Large intestine (tissue), 12 donors: ENCODE measurements at places on chromosomes 6 and 20.

DNA sequence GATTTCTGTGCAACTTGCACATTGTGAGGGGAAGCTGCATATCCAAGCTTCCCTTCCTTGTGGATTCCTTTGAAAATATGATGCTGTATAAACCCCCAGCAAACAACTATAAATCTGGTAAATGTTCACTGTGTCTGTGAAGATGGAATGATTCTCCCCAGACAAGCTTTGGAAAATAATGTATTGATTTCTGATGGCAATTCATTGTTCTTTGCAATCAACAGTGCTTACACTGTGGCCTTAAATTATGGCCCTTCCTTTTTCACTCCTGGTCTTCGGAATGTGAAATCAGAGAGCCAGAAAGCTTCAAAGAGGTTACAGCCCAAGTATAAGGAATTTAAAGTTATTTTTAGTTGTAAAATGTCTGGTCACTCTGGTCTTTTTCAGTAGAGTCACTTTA lies 308.8 kb downstream of the CBLN4 start:
- no peak for DNase-seq

GRCh38 chr6:116682334-116682712 lies 1.3 kb downstream of the KPNA5 start:
- DNase-seq = no peak

- DNase-seq = peak; percentile 96
These were observed 21.5 kb downstream of the COL9A3 start for GRCh38 chr20:62838128-62838891.

GRCh38 chr6:35590622-35591066 lies 77.9 kb upstream of the TULP1 start:
- DNase-seq = no peak

DNA sequence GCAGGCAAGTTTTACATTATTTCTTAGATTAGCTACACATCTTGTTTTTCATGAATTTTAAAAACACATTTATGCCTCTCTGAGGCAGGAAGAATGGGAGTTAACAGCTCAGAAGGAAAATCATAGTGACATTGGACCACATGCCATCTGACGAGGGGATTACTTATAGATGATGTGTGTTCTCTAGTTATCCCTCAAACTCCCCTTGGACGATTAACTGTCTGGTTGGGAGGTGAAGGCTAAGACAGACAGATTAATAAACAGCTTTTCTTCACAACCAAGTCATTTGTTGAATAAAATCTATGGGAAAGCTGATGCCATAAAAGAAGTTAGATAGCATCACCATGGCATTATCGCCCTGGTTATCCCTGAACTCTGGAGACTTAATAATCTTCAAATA lies 80.0 kb upstream of the PREP start:
- DNase-seq = no peak
